ENCODE measurements at places on chromosomes 11 and 22. TPM values are rescaled to one million over a fixed set of nuclear protein-coding genes. Genes with fewer than 3 reads are reported as not detected.

GRCh38 chr11:70951139-70951804, 301.1 kb downstream of the SHANK2 start:
- no peak overlapping the region for H3K4me3 ChIP-seq
- H3K27me3 ChIP-seq: no peaks in the 10 kb centered on the region
- H3K36me3 ChIP-seq: no peaks in the 10 kb centered on the region
- no peak for DNase-seq

The FAM111B gene
- total RNA-seq: 148 TPM

DNA sequence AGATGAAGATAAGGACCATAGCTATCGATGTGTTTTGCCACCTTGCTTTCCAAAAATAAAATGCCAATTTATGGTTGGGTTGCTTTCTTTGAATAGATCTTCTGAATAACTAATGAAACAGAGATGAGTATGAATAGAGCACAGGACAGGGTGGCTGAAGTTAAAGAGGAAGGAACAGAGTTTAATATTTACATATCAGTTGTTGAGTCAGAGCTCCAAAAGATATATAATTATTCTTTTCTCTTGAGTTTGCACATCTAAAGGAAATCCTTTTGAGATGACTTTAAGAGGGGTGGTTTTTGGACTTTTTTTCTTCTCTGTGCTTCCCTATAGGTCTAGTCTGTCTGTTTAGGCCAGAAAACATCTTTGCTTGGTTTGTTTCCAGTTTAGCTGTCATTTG, 115.2 kb downstream of the DDX10 start:
- no peak overlapping the region for H3K4me3 ChIP-seq
- no peaks in the 10 kb centered on the region for H3K36me3 ChIP-seq
- H3K4me1 ChIP-seq: peaks cover 10% of the 10 kb centered on the region
- DNase-seq: no peak
- no peaks in the 10 kb centered on the region for H3K27me3 ChIP-seq
- H3K27ac ChIP-seq: peak overlapping the region; percentile 27

The OR52H1 gene
- total RNA-seq: 0.37 TPM

All from B cell (primary cell).